ENCODE measurements at places on chromosomes 6 and 20.

- DNase-seq: no peak
Observed at GRCh38 chr20:31473331-31474096, 1.4 kb downstream of the DEFB124 start.

- DNase-seq: no peak
Observed at GRCh38 chr20:47055699-47056369, 161.2 kb downstream of the EYA2 start.

DNA sequence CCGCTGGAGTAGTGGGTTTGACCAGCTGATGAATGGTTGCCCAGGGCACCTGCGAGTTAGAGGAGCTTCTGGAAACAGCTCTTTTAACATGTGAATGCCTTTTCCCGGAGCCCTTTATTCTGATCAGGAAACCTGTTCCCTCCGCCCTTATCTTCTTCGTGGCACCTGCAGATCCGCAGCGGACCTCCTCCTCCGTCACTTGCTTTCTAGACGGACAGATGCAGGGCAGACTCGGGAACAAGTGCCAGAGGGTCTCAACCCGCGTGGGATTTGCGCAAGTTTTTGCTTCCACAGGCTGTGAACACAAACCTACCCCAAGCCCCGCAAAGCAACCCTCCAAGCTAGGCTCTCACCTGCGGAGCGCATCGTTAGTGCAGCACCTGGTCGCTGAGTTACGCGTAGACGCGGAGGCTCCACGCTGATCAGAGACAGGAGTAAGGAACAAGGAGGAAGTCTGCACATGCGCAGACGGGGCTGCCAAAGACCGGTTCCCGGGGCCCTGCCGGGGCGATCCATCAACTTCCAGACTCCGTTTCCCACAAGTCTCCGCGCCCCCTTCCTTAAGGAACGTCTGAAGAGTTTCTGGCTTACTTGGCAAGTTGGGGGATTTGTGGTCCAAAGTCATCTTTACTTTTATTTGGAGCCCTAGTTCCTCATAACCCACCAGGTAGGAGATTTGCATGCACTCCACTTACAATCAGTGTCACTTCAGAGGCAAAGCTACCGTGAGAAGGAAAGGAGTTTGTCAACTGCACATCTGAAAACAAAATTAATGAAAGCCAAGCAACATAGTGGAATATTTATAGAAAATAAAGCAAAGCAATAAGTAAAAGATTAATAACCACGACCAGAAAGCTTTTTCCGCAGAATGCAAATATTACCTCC lies 52.7 kb upstream of the ELMO2 start:
- DNase-seq: no peak

GRCh38 chr6:117870486-117871242 lies 36.4 kb upstream of the SLC35F1 start:
- no peak for DNase-seq

- DNase-seq: no peak
Observed at GRCh38 chr20:47412083-47412482, 55.6 kb upstream of the ZMYND8 start.

- no peak for DNase-seq
Observed at GRCh38 chr20:38050686-38051085, 17.1 kb downstream of the RPRD1B start.

- no peak for DNase-seq
Observed at GRCh38 chr6:152248980-152249379, 388.2 kb downstream of the SYNE1 start.

DNA sequence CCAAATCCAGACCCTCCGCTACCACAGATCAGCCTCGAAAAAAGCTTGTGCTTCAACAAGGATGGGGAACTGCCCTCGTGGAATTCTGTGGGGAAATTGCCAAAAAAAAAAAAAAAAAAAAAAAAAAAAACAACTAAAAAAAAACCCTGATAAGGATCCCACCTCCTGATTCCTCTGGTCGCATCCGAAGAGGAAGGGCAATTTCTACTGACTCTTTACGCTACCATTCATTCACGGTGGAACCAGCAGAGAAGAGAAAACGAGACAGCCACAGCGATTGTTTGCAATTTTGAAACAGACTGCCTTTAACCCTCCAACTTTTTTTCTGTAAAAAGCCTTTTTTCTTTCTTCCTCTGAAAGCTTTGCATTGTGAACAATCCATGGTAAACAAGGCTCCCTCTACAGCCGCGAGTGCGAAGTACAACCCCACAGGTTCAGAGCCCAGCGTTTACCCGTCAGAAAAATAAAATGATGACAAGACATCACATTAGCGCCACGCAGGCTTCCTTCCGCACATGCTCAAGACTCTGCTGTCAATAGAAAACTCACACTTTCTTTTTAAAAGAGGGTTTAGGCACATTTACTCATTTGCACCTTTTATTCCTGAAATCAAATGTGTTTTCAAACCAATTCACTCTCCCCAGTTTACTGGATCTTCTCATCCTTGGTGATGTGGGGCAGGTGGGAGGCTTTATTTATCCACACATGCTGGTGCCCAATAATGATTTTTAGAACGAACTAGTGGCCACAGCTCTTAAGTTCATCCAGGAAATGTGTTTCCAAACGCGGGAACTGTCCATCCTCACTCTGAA lies 100.0 kb downstream of the NOL4L start:
- peak; percentile 60 for DNase-seq

DNA sequence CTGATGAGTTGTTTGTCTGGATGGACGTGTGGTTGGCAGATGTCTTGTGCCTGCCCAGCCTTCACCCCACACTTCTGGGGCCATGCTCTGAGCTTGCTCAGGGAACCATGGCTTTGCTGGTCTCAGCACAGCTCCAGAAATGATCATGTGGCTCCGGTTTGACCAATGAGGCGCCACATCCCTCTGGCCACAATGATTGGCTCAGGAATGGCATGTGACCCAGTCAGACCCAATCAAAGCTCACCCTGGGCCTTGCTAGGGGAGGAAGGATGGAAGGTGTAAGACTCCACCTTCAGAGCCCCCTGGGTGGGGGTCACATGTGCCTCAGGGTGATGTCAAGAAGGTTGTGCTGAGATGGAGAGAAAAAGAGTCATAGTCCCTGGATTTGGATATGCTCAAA lies 281.6 kb upstream of the SULF2 start:
- DNase-seq: no peak

- no peak for DNase-seq
Observed at GRCh38 chr20:46564241-46564957, 13.9 kb upstream of the OCSTAMP start.

DNA sequence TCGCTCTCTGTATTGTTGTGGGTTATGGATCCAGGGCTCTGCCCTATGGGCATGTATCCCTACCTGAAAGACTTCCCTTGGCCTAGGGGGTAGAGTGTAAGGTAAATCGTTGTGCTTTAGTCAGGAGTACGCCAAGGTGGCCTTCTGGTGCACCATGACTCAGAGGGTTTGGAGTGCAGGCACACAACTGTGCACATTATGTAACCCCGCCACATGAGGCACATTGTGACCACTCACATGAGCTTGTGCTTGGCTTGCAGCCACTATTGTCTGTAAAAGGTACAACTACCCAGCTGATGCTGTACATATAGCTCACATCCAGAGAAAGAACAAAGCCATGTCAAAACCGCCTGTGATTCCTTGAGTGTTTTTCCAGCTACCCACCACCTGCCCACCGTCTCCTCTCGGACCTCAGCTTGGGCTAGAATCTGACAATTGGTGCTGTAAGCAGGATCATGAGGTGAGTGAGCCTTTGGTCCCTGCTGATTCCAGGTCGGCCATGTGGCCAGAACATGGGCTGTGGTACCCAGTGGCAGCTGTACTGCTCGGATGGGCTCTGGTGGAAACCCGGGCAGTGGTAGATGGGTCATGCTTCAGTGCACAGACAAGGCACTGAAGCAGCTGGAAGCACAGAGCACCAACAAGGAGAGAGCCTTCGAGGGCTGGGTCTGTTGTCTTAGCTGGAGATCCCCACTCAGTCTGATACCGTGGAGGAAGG lies 33.8 kb downstream of the HDDC2 start:
- no peak for DNase-seq

DNA sequence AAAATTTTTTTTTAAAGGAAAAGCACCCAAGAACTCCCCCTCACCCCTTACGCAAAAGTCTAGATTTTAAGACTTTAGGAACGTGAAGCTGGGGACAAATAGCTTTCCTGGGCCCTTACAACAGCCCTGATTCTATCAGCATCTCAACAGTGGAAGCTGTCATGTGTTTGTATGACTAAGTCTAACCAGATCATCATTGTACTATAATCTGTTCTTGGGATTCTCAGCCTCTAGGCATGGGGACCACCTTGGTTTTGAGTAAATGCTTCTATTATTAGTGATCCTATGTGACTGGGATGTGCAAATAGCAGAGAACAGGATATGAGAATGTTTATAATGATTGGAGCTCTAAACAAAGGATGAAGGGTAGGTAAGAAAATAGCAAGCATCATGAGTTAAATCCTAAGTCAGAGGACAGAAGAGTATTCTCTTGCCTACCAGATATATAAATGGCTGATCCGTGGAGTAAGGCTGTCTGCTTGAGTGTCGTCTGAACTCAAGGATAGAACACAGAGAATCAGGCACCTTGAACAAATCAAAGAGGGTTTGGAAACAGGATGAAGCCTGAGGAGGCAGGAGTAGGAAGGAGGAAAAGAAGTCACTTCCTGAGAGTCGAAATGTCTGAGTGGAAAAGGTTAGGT lies 105.7 kb upstream of the FAM184A start:
- DNase-seq: no peak

GRCh38 chr20:20897145-20897544 lies 184.7 kb upstream of the RALGAPA2 start:
- DNase-seq: no peak

DNA sequence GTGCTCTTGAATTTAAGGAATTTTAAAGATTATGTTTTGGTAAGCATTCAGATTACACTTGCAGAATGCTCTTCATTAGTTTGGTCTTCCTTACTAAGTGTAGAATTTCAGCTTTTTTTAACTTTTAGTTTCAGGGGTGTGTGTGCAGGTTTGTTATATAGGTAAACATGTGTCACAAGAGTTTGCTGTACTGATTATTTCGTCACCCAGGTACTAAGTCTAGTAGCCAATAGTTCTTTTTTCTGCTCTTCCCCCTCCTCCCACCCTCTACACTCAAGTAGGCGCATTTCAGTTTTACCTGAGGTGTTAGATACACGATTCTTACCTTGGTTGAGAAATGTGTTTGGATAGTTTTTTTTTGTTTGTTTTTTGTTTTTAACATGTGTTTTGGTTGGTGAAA lies 68.3 kb downstream of the AFG1L start:
- no peak for DNase-seq

- no peak for DNase-seq
Observed at GRCh38 chr20:58903614-58904013, 51.1 kb downstream of the GNAS start.

GRCh38 chr6:132054525-132054924 lies 103.4 kb upstream of the CCN2 start:
- DNase-seq: no peak
